D721Med (cell line): ENCODE measurements at places on chromosomes 5 and 9.

DNA sequence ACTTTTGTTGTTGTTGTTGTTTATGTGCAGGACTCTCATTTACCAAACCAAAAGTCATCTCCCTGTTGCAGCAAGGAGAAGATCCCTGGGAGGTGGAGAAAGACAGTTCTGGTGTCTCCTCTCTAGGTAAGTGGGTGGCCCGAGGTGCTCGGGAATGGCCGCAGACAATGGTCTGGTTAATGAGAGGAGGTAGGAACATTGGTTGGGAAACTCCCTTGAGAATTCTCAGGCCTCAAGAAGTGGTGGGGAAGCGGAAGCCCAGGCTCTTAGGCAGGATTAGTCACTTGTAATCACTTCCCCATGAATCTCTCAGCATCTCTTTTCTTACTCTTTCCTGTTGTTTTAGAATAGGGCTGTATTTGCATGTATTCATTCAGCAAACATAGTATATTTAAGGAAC is 7.2 kb downstream of the ZNF354B start:
- no peak for DNase-seq

DNA sequence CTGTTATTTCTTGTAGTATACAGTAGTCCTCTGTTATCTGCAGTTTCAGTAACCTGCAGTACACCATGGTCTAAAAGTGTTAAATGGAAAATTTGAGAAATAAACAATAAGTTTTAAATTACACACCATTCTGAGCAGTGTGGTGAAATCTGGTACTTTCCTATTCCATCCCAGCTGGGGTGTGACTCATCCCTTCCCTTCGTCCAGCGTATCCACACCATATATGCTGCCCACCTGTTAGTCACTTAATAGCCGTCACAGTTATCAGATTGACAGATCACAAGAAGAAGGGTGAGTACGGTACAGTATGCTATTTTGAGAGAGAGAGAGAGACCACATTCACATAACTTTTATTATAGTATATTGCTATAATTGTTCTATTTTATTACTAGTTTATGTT is 28.9 kb downstream of the FAM151B start:
- no peak for DNase-seq

DNA sequence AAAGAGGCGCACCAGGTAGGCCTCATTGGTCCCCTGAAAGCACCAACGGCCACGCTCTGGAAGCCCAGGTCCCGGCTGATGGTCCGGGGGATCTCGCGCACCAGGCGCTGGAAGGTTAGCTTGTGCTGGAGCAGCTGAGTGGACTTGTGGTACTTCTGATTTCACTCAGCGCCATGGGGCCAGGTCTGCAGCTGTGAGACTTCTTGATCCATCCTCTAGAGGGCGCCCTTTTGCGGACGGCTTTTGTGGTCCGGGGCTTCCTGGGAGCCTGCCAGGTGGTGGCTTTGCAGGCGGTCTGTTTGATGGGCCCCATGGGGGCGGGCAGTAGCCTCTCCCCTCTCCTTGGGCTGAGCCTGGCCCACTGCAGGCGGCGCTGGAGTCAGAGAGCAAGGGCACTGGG is 10.4 kb downstream of the TAF11L12 start:
- no peak for DNase-seq

- no peak for DNase-seq
These were observed 175.6 kb downstream of the SEMA5A start for GRCh38 chr5:9370256-9370655.

GRCh38 chr9:72363908-72364678 is 915 bp downstream of the ZFAND5 start:
- no peak for DNase-seq
